ENCODE measurements at places on chromosomes 2 and 18.

DNA sequence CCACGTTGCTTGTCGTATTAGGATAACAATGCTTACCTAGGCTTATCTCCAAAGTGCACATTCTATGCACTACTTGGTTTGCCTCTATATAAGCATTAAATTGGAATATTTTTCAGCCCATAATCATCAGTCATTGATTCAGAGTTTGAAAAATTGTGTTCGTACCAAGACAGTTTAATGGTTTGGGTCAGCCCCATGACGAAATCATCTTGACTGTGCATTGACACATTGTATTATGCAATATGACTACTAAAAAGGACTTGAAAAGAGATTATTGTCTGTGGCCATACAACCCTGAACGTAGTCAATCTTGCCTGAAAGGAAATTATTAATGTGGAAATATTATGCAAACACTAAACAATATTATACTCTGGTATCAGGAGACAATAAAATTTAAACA lies 141.3 kb downstream of the EML6 start:
- no peak for DNase-seq

DNA sequence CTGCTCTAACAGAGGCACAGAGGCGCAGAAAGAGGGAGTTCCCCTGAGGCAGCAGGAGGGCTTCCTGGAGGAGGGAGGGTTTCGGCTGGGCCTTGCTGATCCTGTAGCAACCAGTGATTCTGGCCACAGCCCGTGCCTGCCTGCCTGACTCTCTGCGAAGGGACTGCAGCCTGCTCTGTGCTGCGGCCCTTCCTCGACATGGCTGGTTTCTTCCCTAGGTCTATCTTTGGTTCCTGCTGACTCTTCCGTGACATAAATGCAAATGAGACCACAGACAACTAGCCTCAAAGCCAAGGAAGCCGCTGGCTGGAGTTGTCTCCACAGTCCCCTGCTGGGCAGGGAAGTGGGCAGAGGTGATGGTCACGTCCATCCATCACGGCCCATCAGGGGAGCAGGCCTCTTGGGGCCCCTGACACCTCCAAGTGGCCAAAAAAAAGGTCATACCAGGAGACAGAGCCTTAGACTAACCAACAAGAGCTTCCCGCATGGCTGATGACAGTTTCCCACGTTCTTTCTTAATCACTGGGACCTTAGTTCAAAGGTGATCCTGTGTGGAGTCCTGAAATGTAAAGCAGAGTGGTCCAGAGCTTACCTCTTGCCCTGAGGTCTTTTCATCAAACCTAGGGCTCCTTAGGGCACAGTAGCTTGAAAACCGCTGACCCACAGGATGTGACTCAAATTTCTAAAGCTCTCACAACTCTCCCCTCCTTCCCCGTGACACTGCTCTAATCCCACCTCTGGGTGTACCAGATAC lies 55.3 kb downstream of the HS1BP3 start:
- DNase-seq = no peak

DNA sequence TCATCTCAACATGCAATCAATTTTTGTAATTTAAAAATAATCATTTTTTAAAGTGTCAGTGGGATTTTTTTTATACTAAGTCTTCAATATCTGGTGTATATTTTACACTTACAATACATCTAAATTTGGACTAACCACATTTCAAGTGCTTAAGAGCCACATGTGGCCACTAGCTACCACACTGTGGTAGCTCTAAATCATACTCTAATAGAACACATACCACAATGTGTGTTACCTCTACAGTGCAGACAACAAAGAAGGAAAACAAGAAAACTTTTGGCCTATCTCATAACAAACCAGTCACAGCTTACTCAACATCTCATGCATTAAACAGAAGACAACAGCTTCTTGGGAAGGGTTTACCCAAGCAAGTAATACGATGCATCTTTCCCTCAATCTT lies 24.5 kb downstream of the PIAS2 start:
- DNase-seq = no peak

DNA sequence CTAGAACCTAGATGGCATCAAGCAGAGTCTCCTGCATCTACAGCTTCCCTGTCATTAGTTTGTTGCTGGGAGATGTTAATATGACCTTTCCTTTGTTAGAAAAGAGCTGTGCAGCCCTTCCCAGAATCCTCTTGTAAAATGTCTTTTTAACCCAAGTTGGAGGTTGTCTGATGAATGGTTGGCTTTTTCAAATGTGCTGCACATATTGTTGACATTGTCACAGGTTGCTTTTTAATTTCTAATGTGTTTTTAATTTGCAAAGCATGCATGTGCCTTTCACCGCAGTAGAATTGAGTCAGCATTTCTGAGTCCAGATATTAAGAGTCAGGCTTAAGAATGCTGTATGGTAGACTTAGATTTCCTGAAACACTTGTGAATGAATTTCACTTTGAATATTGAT lies 120.8 kb downstream of the GREB1L start:
- no peak for DNase-seq

DNA sequence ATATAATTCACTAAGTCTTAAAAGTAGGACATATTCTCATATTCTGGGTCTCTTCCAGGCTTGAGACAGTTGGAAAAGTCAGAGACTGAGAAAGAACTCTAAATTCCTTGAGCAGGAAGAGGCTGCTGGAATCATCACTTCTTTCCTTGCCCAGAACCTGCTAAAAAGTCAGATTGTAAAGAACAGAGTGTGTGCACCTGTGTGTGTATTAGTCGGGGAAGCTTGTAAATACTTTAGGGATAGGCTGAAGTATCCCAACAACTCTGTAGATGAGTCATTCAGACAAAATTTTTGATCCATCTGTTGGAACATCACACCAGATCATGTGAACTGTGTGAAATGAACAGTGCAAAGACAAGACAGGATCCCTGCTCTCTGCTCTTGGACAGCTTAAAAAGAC lies 16.1 kb downstream of the GAREM1 start:
- DNase-seq = no peak

DNA sequence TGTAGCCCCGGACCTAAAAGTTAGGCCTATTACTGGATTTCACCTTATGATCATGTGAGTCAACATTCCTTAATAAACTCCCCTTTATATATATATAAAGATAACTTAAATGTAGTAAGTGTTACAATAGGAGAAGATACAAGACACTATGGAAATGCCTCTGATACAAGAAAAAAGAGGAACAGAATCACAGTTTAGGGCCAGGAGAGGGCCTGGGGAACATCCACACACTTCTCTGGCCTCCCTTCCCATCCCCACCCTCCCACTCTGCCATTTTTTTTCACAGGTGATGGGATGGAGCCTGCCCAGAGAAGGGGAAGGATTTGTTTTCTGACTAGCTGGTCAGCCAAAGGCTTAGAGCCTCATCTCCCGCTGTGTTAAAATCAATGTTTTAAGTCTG lies 6.4 kb downstream of the CDC42EP3 start:
- DNase-seq = no peak

DNA sequence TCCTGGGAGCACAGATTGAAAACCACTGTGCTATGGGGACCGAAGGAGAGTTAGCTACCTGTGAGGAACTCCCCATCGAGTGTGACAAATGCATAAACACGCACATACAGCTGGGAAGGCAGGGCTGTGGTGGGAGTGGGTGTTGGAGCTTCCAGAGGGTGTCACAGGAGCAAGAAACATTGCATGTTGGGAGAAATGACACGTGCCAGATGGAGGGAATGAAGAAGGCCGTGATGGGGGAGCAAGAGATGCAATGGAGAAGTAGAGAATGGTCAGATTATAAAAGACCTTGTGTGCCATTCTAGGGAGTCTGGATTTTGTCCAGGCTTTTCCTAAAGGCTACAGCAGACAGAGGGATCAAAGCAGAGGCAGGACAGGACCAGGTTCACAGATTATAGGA lies 91.1 kb upstream of the NDUFV2 start:
- no peak for DNase-seq

DNA sequence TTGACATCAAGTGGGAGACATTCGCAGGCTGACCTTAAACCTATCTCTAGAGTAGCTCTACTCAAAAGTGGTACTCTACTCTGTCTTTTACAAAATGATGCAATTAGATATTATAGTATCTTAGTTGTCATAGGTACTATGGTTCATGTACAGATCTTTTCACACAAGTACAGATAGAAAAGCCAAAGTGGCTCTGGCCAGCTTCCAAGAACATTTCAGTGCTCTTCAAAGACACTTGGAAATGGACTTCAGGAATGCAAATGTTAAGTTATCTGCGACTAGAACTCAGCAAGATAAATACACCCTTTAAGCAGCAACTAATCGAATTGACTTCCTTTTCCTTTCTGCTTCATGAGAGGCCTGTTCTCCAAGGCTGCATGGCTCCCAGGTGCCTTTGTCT lies 718.7 kb upstream of the FAM98A start:
- no peak for DNase-seq
